T47D (cell line): ENCODE measurements at places on chromosomes 13 and 19.

GRCh38 chr13:86003029-86003428, 203.8 kb upstream of the SLITRK6 start:
- no peak for DNase-seq

GRCh38 chr13:97028441-97029299, 34.4 kb upstream of the OXGR1 start:
- no peak for DNase-seq

GRCh38 chr19:54128441-54128725, 9.2 kb upstream of the CNOT3 start:
- no peak for DNase-seq

- no peak for DNase-seq
Measured at GRCh38 chr19:33755099-33756035, 41.3 kb upstream of the KCTD15 start.

- DNase-seq, result no peak
Measured at GRCh38 chr13:46636451-46636850, 83.5 kb downstream of the LRCH1 start.

GRCh38 chr19:2145831-2146241, 5.5 kb downstream of the AP3D1 start:
- DNase-seq, result no peak

DNA sequence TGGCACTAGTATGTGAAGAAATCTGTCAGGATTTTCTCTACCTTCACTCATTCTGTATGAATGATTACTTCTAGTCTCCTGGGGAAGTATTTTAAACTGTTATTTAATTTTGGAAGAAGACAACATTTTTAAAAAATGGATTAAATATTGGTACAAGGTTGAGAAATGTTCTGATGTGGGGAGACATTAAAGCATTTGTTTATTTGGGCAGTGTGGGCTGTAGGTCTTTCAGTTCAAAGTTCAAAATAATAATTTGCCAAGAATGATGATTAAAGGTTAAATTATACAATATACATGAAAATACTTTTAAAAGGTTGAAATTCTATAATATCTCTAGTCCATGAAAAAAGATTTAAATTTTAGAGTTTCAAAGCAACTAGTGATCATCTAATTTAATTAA, 194.7 kb downstream of the NHLRC3 start:
- no peak for DNase-seq

GRCh38 chr13:109123971-109124370, 494.6 kb downstream of the MYO16 start:
- no peak for DNase-seq

GRCh38 chr13:98144027-98144741, 1.3 kb downstream of the FARP1 start:
- no peak for DNase-seq

DNA sequence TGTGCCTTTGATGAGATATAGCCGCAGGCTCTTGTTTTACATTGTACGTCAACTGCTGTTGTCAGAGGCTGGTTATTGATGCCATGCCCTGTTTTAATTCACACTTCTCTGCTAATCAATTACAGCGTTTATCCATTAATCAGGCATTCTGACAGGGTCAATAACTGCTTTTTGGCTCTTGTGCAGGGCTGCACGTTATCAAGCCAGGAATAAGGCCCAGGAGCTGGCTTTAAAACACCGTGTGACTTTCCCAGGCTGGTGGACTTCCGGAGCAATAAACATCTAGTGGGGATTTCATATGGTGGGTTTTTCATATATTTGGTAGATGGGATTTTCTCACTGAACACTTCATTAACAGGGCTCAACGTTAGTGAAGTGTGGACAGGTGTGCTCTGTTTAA, 221.7 kb downstream of the TM9SF2 start:
- no peak for DNase-seq

DNA sequence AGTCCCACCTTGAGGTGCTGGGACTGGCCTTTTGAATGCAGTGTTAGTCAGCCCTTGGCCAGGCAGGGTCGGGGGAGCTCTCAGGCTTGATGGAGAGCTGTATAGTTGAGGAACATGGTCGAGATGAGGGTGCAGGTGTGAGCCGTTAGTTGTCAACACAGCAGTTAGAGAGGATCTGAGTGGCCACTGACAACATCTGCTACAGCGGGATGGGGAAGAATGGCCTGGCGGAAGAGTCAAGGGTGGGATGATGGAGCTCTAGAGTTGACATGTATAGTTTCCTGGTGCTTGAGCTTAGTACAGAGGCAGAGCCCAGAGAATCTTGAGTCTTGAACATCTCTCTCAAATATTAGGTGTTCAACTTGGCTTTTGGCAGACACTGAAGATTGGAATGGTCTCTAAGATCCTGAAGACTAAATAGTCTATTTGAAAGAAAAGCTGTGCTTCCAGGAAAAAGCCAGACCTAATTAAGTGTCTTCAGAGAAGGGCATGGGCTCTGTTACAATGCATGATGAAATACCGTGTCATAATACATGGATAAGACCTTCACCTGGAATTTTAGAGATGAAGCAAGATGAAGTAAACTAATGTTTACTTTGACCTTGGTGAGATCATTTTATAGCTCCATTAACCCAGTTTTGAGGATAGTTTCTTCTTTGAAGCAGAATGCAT, 9.7 kb downstream of the PCCA start:
- no peak for DNase-seq

- DNase-seq, result no peak
Measured at GRCh38 chr19:11058246-11059030, 30.8 kb upstream of the LDLR start.

GRCh38 chr13:59319276-59319675, 844.5 kb downstream of the DIAPH3 start:
- no peak for DNase-seq

DNA sequence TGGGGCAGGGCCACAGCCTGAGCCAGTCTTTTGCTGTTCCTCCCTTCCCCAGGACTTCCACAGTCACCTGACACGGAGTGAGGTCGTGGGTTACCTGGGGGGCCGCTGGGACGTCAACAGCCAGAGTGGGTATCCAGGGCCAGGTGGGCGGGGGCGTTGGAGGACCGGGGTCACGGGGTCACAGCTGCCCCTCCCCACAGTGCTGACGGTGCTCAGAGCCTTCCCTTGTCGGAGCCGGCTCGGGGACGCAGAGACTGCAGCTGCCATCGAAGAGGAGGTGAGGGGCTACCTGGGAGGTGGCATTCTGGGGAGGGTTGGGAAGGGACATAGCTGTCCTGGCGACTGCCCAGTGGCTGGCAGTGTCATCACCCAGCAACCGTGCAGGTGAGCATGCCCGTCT, 11.5 kb downstream of the MPND start:
- DNase-seq, result no peak

DNA sequence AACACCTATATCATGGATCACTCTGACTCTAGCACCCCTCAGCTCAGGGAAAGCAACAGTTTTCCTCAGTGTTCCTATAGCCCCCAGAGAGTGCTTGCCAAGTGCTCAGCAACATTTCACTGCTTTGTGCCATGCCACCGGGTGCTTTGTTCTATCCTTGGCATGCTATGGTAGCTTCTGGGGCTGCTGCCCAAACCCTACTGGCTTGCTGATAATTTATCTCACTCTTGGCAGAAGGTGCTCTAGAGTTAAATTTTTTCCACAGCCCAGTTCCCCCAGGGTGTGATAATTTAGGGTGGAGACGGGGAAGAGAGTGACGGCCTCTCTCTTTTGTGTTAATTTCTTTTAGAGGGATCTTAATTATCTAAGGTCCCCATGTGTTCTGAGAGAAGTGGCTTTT, 12.6 kb upstream of the CSNK1A1L start:
- DNase-seq, result no peak

DNA sequence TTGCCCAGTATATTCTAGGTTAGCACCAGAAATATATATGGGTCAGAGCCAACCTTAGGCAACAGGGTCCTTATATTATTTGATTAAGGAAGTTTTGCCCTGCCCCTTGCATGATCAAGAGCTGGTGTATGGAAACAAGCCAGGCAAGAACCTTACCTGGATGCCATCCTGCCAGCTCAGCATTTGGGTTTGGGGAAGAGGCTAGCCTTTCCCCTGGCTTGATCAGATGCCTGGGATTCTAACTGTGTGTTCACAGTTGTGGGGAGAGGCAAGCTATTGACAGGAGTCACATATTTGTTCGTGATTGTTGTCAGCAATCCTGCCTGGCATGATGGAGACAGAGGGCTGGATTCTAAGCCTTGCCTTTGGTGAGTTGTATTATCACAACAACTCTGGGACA, 260.0 kb upstream of the DACH1 start:
- peak; percentile 44 for DNase-seq

- no peak for DNase-seq
Measured at GRCh38 chr19:49006905-49007304, 10.0 kb downstream of the LHB start.

DNA sequence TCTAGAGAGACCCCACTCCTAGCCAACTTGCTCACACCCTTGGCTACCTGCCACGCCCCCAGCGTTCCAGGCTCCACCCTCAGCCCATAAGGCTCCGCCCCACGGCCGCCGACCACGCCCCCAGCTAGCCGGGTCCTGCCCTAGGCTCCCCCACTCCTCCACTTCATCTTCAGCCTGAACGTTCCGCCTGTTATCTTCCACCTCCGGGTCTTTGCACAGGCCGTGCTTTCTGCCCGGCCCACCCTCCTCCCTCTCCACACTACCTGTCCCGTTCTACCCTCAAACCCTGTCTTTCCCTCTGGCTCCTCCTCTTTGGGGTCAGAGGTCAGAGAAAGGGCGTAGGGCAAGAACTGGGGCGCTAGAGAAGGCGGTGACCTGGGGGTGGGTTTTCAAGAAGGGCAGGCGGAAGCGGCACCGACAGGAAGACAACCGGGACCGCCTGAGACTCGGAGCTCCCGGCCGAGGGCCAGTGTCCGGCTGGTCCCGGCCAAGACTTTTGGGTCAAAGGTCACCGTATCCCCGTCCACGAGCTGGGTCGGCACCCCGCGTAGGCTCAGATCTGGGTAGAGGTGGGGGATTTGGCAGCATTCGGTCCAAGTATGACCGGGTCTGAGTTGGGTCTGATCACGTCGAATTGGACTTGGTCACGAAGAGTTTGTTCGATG, 2.2 kb downstream of the PDE4C start:
- peak; percentile 69 for DNase-seq

- no peak for DNase-seq
Measured at GRCh38 chr19:48818234-48818820, 7.5 kb upstream of the BCAT2 start.
